Stimulated activated CD8-positive, alpha-beta memory T cell treated with anti-CD3 and anti-CD28 coated beads, Interleukin-4, amount 100 ng/mL, for 1 hour (primary cell): ENCODE measurements at places on chromosomes 12 and 14.

DNA sequence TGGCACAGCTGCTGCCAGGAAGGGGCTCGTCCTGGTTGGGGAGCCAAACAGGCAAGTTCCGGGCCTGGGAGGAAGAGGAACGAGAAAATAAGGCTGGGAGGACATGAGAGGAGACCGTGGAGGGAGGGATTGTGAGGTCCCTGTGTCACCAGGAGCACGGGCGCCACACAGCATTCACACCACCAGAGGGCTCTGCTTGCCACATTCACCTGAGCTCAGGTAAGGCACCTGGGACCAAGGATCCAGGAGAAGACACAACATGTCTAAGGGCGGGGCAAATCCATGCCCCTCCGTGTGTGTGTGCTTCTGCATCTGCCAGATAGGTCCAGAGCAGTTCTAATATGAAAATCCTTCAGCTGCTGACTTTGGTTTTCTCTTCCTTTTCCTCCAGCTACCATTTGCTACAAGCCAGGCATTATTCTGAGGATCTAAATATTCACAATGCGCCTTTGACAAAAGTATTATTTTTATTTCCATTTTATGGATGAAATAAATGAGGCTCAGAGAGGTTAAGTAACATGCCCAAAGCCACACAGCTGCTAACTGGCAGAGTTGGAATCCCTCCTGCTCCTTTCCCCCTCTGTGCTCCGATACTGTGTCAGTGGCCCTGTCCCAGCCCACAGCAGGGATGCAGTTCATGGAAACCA, 14.6 kb downstream of the RAPGEF3 start:
- no peak for DNase-seq

- DNase-seq: no peak
Observed at GRCh38 chr14:71815110-71815509, 117.1 kb upstream of the RGS6 start.

DNA sequence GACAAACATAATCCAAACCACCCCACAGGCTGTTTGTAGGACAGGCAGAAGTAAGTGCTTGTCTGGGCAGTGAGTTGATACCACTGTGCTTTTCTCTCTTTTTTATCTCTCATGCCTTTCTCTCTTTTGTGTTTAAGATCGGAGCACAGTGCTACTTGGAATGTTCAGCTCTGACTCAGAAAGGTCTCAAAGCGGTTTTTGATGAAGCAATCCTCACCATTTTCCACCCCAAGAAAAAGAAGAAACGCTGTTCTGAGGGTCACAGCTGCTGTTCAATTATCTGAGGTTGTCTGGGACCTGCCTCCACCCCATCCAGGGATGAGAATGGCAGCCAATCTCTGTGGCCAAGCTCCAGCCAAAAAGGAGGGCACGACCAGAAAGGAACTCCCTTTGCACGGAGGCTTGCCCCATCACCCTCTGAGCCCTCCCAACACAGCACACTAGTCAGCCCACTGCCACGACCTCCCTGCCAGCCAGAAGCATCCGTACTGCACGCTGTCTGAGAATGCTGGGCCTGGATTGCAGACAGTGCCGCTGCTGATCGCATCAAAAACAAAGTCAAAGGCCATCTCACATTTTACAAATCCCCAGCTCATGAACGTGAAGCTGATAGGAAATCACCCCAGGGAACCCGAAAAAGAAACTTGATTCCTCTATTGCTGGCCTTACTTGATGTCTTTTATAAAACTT, 27.8 kb downstream of the GPHB5 start:
- DNase-seq: no peak

DNA sequence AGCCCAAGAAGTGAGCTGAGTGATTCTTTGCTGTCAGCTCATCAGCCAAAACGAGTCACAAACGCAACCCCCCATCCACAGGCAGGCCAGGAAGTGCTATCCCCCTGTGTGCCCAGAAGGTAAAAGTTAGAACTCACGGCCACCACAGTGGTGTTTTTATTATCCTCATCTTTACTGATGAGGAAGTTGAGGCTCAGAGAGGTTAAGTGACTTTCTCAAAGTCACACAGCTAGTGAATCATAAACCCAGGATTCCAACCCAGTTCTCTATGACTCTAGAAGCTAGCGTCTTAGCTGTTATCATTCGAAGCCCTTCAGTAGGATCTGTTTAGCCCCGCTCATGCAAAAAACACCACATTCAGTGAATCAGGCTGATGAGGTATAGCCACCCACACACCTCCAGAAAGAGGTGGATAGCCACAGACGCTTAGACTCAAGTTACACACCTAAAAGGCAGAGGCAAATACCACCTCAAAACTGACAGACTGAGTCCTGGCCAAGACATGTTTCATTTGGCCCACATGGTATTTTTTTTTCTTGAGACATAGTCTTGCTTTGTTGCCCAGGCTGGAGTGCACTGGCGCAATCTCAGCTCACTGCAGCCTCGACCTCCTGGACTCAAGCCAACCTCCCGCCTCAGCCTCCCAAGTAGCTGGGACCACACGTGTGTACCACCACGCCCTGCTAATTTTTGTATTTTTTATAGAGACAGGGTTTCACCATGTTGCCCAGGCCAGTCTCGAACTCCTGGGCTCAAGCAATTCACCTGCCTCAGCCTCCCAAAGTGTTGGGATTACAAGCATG, 100.7 kb downstream of the SCARB1 start:
- DNase-seq: no peak

GRCh38 chr14:49970474-49971147, 77.7 kb downstream of the ARF6 start:
- no peak for DNase-seq

DNA sequence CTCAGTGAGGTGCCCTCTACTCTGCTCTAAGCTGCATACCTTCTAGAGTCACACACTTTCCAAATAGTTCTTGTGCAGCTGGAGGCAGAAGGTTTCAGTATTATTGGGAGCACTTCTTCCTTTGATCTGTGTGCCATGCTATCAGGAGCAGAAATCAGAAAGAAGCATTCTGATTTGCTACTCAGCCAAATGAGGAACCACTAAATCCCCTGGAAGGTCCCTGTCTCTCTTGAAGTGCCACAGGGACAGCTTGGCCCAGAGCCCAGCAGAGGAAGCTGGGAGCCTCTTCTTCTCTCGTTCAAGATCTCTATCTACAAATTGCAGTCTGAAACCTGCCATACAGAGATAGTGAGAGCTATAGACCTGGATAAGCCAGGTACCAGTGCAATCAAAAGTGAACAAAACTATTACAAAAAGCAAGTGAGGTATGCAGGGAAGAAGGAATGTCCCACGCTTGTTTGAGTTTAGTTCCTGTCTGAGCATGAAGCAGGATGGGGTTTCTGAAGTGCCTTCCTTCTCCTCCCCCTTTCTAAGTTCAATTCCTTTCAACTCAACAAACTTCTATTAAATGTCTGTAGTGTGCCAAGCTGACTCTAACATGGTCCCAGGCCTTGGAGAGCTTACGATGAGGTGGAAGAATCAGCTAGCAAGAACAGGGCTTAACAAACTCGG, 100.9 kb upstream of the PARP11 start:
- no peak for DNase-seq

- no peak for DNase-seq
Observed at GRCh38 chr12:45726603-45727300, 2.8 kb upstream of the ARID2 start.

DNA sequence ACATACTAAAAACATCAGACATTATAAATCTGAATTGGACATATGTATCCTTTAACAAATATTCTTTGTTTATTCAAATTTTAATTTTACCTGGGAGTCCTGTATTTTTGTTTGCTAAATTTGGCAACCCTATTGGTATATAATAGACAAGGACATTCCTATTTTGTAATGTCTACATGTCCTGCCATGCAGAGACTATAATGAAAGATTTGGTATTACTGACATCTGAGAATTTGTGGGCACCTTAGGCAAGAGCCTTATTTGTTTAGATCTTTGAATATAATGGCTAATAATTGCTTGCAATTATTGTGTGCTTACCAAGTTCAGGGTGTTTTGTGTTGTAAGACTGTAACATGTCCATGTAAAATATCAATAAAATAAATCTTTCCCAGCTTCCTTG, 334.4 kb downstream of the KCNH5 start:
- DNase-seq: no peak

GRCh38 chr12:10563966-10564365, 49.4 kb downstream of the MAGOHB start:
- no peak for DNase-seq

DNA sequence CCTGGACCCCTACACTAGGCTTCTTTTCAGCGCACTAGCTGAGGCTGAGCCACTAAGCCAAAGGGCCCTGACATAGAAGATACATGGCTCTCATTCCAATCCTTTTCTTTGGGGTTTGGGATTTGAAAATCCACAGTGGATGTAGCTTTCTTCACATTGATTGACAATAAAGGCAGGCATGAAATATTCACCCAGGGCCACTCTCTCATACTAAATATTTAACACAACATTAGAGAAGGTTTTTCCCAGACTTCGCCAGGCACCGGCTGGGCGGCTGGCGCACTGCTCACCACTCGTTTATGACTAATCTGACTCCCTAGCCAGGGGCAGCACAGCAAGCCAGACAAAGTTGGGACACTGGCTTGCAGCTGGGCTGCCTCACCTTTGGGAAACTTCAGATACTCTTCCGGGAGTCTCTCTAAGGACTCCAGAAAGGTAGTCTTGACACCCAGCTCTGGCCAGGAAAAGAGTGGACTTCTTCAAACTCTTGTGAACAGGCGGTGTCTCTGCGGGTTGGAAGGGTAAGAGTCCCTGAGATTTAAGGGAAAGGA, 699 bp upstream of the HOXC11 start:
- no peak for DNase-seq
